Stimulated activated CD8-positive, alpha-beta memory T cell treated with anti-CD3 and anti-CD28 coated beads, Interleukin-15, amount 100 ng/mL, for 4 hours (primary cell): ENCODE measurements at places on chromosomes 5 and 9.
A peak's percentile ranks its signal among the peaks of the same experiment; 100 is the strongest.

DNA sequence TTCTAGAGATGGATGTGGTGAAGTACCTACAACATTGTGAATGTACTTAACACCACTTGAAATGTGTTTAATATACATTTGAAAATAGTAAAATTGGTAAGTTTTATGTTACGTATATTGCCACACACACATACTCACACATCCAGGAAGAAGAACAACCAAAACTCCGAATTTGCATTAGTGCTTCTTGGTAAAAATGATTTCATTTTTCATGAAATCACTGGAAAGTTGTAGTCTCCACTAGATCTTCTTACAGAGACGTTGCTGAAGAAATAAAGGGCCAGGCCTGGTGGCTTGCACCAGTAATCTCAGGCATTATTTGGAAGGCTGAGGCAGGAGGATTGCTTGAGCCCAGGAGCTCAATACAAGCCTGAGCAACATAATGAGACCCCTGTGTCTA, 118.6 kb upstream of the ZNF608 start:
- DNase-seq: no peak

- DNase-seq: no peak
Measured at GRCh38 chr5:178143901-178144300, 9.8 kb downstream of the NHP2 start.

GRCh38 chr9:79765466-79765865, 193.7 kb downstream of the TLE4 start:
- DNase-seq: no peak

GRCh38 chr5:170785416-170785815, 1.9 kb downstream of the GABRP start:
- no peak for DNase-seq

DNA sequence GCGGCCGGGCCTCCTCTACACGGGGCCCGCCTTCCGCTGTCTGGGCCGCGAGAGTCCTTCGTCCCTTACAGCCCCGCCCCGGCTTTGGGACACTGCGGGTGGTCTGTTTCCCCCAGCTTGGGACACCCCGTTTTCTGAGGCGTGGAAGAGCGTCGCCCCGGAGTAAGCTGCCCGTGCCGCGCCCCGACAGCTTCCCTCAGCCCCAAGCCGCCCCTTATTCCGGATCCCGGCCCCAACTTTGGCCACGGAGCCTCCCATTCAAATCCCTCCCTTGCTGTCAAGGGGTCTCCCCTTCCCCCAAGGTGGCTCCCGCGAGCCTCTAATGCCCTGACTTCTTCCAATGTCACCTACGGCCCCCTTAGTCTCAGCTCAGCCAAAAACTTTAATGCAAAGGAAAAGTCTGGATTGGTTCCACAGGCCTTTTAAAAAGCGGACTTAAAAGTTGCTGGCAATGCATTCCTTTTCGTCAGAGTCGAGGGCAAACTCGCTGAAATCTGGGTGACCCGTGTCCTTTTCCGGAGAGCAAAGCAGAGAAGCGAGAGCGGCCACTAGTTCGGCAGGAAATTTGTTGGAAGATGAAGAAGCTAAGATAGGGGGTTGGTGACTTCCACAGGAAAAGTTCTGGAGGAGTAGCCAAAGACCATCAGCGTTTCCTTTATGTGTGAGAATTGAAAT, 19.8 kb downstream of the EXOSC2 start:
- no peak for DNase-seq

GRCh38 chr5:35575578-35575977, 42.1 kb upstream of the SPEF2 start:
- DNase-seq: no peak

DNA sequence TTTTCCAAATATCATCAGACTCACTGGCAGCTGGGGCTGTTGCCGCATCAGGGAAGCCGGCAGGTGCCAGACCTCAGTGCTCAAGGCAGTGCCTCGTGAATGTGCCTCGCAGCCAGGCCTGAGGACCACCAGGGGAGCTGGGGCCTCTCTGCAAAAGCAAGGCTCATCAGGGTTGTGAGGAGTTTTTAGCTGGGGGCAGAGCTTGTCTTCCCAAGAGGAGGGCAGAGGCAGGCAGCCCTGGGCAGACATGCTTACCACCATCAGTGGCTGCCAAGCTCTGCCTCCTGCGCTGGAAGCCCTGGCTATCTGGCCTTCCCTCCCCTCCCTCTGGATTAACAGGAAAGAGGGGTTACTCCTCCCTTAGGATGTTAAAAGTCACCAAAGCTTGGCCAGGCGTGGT, 8.8 kb upstream of the TBC1D9B start:
- DNase-seq: no peak

DNA sequence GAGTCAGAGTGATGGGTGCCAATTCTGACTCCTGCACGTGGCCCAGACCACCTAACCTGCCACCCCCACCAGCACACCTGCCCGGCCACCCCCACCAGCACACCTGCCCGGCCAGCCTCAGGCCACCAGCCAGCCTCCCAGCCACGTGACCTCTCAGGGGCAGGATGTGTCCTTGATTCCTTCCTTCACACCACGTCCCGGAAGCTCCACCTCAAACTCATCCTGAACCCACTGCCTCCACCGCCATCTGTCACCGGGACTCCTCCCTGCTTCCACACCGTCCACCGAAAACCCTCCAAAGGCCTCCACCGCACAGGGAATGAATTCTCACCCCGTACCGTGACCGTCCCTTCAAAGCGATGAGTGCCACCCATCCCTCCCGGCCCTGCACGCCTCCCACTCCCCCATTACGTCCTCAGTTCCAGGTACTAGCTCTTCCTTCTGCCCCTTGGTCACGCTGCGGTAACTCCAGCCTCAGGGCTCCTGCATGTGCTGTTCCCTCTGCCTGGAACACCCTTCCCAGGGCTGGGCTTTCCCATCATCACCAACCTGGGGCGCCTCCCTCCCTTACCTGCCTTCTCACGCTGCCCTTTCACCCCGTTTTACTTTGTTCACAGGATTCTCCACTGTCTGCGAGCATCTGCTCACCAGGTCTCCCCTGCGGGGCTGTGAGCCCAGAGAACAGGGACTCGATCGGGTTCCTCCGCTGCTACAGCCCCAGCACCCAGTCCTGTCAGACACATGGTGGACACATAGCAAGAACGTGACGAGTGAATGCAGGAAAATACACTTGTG, 82.9 kb downstream of the ADAMTS2 start:
- no peak for DNase-seq

DNA sequence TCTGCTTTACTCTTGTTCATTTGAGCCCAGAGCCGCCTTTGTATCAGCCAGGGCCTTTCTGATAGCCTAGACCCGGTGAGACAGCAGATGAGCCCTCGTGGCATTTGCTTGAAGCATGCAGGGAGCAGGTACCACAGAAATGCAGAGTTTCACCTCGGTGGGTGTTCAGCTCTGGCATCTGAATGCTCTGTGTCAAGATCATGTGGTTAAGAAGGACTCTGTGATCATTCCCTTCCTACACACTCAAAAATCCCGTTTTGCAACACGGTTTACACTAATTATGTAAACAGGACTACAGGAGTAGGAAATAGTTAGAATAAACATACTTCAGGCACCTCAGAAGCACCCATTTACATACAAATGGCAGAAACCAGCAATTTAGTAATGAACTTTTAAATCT, 67.2 kb downstream of the MVB12B start:
- DNase-seq: no peak

- DNase-seq: peak; percentile 38
Measured at GRCh38 chr9:86947146-86948073, at the start of gene GAS1. GAS1 (minus strand) TSS chr9:86947506; CDS start chr9:86946779, 727 bp downstream.

DNA sequence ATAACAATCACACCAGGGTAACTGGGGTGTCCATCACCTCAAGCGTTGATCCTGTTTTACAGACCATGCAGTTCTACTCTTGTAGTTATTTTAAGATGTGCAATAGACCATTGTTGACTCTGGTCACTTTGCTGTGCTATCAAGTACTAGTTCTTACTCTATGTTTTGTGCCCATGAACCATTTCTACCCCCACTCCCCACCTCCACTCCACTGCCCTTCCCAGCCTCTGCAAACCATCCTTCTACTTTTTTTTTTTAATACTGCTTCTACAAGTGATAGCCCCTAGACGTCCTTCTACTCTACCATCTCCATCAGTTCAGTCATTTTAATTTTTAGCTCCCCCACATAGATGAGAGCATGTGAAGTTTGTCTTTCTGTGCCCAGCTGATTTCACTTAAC, 38.8 kb downstream of the EHMT1 start:
- DNase-seq: no peak

DNA sequence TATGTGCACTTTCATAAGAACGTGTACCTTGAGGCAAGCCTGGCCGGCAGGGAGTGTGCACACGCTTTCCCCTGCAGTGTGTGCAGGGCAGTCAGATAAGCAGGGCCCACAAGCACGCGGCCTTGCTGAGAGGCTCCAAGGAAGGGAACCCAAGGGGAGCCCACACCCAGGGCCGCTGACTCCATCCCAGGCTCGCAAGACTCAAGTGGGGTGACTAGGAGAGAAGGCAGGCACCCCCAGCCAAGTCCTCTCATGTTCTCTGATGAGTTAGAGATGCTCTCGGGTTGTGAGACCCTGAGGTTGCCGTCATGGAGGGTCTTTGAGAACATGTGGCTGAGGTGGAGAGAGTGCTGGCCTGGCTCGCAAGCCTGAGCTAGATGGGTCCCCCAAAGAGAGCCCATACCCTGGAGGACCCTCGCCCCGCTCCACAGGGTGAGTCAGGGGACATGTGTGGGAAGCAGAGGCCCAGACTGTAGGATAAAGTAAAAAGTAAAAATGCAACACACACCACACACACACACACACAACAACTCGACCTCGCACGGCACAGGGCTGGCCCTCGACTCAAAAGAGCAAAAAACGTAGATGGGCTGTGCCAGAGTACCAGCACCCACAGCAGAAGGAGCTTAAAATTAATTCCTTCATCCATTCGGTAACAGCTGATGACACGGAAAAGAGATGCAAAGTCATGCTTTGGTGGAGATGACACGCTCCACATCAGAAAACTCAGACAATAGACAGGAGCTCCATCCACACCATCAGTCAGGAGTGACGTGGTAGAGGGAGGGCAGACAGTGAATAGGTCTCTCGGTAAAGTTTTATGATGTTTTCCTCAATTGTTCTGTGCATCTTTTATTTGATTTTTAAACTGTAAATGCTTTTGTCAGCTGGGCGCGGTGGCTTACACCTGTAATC, 54.8 kb upstream of the NKD2 start:
- no peak for DNase-seq

DNA sequence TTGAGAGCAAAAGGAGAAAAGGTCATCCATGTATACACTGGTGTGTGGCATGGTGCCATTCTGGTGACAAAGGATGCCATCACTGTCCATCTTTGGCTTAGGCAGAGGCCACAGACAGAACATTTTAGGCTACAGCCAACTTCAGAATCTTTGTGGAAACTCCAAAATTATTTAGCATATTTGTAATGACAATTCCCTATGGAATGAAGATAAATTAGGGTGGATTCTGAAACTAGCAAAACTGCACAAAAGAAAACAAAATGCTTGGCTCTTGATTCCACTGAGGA, 92.5 kb downstream of the FBXW11 start:
- DNase-seq: no peak

DNA sequence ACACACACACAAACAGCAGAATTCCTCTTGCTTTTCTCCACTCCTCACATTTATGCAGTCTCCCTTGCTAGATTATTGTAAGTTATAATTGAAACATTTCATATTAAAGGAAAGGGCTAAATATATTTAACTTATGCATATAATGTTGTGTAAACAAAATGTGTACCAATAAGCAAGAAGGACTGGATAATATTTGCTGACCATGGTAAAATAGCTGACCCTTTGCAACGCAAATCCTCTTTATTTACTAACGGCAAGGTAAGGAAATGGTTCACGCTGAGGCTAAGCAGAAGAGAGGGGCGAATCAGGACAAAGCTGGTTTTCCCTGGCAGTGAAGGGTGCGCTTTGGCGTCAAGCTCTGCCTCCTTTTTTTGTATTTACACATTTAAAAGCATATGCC, 154.2 kb upstream of the IRX4 start:
- DNase-seq: no peak
